Mesothelial cell of epicardium (in vitro differentiated cells): ENCODE measurements at places on chromosomes 16 and 17. TPM values are rescaled to one million over a fixed set of nuclear protein-coding genes. Genes with fewer than 3 reads are reported as not detected.

The KCNAB3 gene
- total RNA-seq = 18.4 to 18.8 TPM (median 18.5 TPM) in 3 replicates

The CBFA2T3 gene
- 10.1 to 11.5 TPM (median 10.1 TPM) in 3 replicates for total RNA-seq

- DNase-seq = no peak
Observed at GRCh38 chr16:29876217-29876593, 13.2 kb upstream of the CDIPT start.

The HP gene
- not detected in 3 replicates for total RNA-seq

The NPIPA3 gene
- 4.4 to 5.7 TPM (median 4.5 TPM) in 3 replicates for total RNA-seq

GRCh38 chr17:7250695-7251627 lies 573 bp downstream of the CTDNEP1 start:
- peak; percentile 48 for DNase-seq

GRCh38 chr17:17425591-17425990 lies 51.2 kb upstream of the MED9 start:
- DNase-seq = no peak

GRCh38 chr17:76243826-76244679 lies 3.8 kb upstream of the RNF157 start:
- DNase-seq = peak; percentile 22

DNA sequence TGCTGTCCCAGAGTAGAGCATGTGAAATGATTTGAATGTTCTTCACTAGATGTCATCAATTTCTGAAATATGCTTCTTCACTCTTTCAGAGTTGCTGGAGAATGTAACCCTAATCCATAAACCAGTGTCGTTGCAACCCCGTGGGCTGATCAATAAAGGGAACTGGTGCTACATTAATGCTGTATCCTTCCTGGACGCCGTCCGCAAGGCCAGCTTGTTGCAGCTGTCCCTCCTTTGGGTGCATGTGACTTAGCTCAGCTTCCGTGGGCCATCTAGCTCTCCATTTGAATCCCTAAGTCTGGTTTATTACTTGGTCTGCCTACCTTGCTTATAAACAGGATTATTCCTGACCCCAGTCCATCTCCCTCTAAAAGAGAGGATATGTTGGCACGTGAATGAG lies 58.8 kb downstream of the USP10 start:
- DNase-seq = no peak

GRCh38 chr16:86077243-86077940 lies 178.4 kb downstream of the IRF8 start:
- no peak for DNase-seq

GRCh38 chr16:50887500-50888298 lies 145.8 kb downstream of the CYLD start:
- no peak for DNase-seq

DNA sequence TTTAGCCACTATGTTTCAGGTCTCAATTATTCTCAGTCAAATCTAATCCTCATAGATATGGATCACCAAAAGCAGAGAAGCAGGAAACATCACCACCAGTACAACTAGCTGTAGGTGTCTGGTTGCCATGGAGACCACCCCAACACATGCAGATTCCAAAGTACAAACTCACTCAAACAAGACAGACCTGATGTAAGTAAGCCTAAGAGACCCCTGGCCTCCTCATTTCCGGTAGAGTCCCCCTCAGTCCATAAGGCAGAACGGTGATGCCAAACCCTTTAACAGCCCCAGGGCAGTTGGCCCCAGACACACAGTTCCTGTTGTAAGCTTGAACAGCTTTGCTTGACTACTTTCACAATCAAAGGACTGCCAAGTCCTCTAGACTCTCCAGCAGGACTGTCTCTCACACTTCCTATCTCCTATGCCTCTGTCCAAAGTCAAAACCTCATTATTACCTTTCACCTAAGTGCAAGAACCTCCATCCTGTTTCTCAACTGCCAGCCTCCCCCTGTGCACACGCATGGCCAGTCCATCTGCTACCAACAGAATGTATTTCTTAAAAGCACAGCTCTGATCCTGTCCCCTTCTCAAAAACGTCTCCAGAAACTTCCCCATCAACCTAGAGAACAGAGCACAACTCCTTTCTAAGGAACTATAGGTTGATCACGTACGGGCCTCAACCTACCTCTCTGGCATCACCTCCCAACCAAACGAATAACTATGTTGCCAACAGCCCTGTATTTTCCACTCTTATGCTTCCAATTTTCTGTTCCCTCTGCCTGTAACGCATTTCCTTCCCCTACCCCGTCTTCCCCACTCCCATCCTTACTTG lies 23.9 kb downstream of the SLC39A11 start:
- peak; percentile 46 for DNase-seq

The WDR59 gene
- total RNA-seq = 115 to 134 TPM (median 127 TPM) in 3 replicates

The KRT20 gene
- total RNA-seq = not detected in 3 replicates

GRCh38 chr17:49646391-49647255 lies 31.3 kb downstream of the SPOP start:
- DNase-seq = no peak

DNA sequence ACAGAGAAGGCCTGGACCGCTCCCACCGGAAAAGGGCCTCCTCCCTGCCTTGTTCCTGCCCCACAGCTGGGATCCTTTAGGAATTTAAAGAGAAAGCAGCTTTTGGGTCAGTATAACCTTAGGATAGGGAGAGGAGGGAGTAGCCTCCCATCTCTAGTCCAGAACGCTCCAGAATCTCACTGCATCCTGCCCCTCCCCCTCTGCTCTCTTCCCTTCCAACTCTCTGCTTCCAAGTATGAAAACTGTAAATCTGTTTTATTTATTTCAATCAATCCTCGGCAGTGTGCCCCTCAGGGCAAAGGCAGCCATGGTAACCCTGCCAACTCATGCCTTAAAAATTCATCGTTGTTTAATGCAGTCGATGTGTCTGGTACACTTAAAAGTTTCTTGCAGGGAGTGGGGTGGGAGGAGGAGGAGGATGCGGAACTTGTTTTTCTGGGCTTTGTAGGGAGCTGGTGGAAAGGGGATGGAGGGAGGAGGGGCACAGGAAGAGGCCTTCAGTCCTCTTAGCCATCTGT lies 21.2 kb upstream of the MTSS2 start:
- DNase-seq = peak; percentile 69

GRCh38 chr17:48416971-48417370 lies 13.0 kb downstream of the SKAP1 start:
- no peak for DNase-seq
